Posterior vena cava (tissue), 2 donors: ENCODE measurements at places on chromosomes 1 and 21.

- DNase-seq, result peak; percentile 100
Measured at GRCh38 chr1:145996433-145997015, at the start of gene TXNIP. TXNIP (minus strand) TSS chr1:145996579; CDS start chr1:145996266, 313 bp downstream.

DNA sequence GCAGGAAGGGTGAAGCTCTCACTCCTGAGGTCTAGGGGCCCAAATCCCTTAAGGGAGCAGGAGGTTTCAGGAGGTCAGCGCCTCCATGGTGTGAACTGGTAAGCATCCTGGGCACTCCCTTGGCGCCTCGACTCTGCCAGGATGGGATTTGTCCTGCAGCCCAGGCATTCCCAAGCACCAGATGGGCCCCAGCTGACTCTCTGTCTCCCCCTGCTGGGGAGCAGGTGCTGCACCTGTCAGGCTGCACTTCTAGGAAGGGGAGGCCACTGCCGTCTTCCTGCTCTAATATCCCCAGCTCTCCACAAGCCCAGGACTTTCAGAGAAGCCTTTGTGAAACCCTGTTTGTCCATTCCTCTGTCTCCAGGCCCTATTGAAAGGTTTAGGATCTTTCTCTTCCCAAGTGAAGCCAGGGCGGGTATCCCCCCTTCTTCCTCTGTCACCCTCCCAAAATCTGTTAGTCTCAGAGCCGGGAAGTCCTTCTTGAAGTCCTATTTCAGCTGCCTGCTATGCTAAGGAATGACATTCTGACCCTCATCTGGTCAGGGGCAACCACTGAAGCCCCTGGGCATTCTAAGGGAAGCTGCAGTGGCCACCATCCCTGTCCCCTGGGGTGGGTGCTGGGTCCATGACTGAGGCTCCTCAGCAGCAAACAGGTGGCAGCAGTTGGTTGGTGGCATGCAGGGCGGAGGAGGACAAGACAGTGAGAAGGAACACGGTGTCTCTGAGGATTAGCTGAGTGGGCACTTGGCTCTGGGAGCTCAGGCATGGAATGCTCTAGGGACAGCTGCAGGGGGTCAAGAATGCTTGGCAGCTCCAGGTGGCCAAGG lies 3.2 kb downstream of the MYBPH start:
- DNase-seq, result peak; percentile 79

- peak; percentile 61 for DNase-seq
Measured at GRCh38 chr1:2638466-2639115, 5.8 kb upstream of the MMEL1 start.

GRCh38 chr1:110786802-110787327 lies 86.1 kb upstream of the CD53 start:
- DNase-seq, result no peak

DNA sequence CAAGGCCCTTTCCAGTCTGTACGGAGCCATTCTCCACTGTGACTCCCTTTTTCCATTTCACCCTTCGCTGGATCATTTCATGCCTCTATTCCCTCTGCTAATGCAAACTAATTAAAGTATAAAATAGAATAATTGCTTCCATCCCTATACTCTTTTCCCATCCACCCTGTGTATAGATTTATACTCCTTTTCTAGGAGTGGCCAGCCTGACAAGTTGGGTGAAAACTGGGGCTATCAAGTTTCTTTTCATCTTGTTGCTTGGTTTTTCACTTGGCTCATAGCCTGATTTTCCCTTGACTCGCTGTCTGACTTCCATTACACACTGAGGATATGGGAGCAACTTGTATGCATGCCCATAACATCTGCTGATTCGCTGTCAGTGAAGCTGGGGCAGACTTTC lies 107.0 kb downstream of the PLXNA2 start:
- no peak for DNase-seq

- DNase-seq, result no peak
Measured at GRCh38 chr1:178023181-178023618, 53.3 kb upstream of the SEC16B start.

DNA sequence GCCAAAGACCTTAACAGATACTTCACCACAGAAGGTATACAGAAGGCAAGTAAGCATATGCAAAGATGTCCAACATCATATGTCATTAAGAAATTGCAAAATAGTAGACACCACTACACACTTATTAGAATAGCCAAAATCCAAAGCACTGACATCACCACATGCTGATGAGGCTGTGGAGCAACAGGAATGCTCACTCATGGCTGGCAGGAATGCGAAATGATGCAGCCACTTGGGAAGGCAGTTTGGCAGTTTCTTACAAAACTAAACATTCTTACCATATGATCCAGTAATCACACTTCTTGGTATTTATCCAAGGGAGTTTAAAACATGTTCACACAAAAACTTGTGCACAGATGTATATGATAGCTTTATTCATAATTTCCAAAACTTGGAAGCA lies 261.2 kb upstream of the AJAP1 start:
- DNase-seq, result no peak

DNA sequence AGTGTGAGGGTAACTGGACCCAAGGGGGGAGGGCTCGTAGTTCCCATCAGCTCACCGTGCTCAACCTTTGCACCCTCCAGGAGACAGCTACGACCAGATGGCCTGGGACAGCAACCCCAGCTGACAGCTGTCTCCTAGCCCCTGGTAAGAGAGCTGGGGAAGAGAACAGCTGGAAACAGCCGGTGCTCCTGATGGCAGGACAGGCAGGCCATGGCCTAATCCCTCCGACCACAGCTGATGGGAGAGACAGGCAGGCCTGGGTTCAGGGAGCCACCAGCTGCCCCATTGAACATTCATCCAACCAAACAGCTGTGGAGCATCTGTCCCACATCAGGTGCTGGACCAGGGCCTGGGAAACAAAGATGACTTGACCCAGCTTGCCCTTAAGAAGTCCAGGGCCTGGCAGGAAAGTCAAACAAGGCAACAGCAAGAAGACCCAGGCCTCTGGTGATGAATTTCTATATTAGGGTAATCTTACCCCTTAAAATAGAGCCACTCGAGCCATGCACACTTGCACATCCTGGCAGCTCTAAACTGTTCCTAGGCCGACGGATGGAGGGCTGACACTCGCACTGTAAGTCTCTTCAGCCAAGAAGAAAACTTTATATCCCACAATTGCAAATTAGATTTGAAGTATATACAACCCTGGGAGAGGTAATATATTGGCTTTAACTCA lies 12.2 kb downstream of the OLFML2B start:
- no peak for DNase-seq

DNA sequence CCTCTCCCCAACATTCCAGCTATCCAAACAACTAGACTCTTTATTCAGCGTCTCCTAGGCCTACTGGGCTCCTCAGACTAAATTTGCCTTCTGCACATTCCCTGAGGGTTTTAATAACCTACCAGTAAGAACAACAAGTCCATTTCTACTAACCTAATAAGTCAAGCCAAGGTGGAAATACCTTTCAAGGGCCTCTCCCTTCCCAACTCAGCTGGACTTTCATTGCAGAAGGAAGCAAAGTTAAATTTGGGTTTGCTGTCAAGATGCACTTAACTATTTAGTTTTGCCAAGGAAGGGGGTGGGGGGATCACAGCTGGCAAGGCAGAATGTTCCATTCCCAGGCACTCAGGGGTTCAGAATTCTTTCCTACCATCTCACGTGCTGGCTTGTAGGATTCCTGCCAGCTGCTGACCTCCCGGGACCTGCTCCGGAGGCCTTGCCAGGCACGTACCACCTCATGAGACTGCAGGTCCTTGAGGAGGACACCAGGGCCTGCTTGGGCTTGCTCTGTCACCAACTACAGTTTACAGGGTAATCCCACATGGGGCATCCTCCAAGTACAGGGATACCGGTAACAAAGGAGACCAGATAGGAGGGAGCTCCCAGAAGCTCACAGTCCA lies 29.8 kb downstream of the SLC30A1 start:
- no peak for DNase-seq

DNA sequence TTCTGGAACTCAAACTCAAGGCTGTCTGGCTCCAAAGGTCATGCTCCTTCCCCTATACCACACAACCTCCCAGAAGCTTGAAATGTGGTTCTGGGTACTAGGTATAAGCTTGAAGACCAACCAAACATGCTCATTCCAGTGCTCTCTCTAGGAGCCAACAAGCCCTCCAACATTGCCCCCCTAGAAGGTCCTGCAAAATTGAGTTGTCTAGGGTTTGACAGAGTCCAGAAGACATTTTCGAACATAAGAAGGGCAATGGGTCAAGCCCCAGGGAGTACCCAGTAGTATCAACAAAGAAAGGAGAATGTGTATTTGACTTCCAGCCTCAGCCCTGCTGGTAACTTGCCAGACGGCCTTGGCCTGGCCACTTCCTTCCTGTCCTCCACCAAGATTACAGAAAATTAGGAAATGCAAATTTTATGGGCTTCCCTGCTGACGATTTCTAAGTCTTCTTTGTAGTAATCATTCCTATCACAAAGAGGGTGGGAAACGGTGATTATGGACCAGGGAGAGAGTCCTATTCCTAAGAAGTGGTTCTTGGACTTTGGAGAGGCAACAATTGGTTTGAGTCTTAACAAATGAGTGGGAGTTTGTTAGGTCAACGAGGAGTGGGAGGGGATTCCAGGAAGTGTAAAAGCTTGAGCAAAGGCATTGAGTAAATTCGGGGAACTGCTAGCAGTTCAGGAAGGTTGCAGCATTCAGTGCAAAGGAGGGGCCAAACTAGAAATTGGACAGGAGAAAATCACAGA lies 18.7 kb upstream of the SLAMF1 start:
- DNase-seq, result peak; percentile 88

DNA sequence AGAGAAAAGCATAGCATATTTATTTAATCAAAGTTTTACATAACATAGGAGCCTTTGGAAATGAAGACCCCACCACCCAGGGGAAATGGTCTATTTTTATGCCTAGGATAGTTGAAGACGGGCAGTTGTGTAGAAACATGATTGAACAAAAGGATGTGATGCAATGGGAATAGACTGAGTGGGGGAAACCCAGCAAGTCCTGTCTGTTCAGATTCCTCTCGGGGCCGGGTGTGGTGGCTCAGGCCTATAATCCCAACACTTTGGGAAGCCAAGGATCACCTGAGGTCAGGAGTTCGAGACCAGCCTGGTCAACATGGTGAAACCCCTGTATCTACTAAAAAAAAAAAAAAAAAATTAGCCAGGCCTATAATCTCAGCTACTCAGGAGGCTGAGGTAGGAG lies 298.3 kb downstream of the MATN1 start:
- DNase-seq, result no peak

DNA sequence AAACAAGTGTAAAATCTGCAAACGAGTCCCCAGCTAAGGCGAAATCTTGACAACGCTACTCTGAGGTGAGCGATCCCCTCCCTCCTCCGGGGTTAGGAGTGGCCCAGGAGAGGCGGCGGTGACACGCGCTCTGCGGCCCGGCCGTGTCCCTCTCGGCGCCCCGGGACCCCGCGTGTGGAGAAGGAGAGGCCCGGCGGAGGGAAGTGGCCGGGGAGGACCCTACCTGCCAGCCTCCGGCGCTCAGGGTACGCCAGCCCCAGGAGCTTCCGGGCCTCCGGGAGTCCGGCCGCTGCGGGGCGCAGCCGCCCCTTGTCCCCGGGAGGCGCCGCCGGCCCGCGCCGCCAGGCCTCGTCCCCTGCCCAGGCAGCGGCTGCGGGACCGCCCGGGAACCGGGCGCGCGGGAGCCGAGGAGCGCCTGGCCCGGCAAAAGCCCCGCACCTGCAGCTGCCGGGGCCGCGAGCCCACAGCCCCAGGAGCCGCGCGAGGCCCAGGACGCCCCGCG lies 543 bp downstream of the ABCB10 start:
- peak; percentile 85 for DNase-seq

GRCh38 chr1:52676249-52676903 lies 21.8 kb downstream of the COA7 start:
- DNase-seq, result peak; percentile 85

DNA sequence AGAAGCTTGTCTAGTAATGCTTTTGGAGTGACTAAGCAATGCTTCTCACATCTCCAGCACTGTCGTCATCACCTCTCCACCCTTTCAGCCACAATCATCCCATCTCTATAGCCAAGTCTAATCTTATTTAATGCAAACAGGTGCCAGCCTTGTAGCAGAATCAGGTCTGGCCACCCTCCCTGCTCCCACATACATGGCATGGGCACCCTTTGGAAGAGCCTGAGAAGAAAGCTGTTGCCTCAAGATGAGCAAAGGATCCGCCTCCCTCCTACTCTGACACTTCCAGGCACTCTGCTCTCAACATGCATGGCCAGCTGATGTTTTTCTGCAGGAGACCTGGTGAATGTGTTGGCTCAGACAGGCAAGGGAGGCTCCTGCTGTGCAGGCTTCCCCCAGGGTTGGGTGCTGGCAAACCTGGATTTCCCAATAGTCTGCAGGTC lies 113.1 kb upstream of the GRIK3 start:
- no peak for DNase-seq

DNA sequence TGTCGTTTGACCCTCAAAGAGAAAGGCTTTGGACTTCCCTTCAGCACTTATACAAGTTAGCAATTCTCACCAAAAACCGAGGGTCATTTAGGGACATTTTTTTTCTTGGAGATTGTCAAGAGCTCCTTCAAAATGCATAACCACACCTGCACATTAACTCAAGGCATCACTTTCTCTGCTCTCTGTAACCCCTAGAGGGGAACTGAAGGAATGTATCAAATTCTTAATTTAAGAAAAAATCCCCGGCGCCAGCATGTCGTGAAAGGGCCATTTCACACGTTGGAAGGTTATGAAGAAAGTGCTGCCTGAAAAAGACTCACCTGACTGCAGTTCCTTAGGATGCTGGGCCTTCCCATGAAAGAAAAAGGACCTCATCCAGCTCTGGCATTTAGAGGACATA lies 131.6 kb upstream of the ZC3H12A start:
- DNase-seq, result no peak

- DNase-seq, result no peak
Measured at GRCh38 chr1:12416101-12416500, 186.3 kb downstream of the VPS13D start.
